ENCODE measurements at places on chromosomes 13 and 19.
A peak's percentile ranks its signal among the peaks of the same experiment; 100 is the strongest.

- no peak for DNase-seq
Measured at GRCh38 chr13:91804724-91805123, 406.3 kb downstream of the GPC5 start.

GRCh38 chr19:38850976-38851621 lies 1.3 kb upstream of the HNRNPL start:
- no peak for DNase-seq

GRCh38 chr13:108855737-108856387 lies 226.5 kb downstream of the MYO16 start:
- no peak for DNase-seq

GRCh38 chr19:32976223-32976805 lies 4.3 kb downstream of the FAAP24 start:
- peak; percentile 70 for DNase-seq

DNA sequence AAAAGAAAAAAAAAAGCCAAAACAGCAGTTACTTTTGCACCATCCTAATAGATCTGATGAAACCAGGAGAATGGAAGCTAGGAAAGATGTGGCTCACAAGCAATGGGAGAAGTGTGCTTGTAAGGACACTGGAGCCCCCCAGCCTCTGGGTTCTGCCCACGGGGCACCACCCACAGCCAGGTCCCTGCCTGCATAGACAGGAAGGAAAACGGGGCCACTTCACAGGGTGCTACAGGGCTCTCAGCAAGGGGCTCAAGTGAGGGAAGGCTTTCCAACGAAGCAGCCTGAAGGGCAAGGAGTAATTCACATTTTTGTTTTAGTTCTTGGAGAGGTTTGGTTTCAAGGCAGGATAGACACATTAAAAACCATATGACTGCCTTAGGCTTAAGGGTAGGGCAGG lies 42.7 kb downstream of the BRD4 start:
- no peak for DNase-seq

DNA sequence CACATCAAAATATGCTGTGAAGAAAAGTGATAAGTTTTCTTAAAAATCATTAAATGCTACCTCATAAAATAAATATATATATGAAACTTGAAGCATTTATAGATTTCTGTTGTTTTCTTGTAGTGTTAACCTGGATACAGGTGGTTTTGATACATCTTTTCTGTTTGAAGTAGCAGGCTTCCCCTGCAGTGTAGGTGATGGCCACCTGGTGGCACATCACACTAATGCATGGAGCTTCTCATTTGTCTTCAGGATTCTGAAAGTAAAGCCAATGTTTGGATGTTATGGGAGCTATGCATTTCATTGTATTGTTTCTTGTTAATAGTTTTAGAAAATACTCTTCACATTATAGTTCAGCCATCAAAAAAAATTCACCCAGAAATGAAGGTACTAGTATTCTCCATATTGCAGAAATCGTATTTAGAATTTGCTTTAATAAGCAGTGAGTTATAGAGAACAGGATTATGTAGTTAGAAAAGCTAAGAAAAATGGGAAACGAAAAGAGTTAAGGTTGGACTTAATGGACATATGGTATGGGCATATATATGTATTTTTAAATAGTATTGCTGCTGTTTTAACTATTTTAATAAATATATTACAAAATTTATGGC lies 18.7 kb downstream of the GPR180 start:
- DNase-seq: peak; percentile 41

GRCh38 chr13:53901593-53901992 lies 873.0 kb downstream of the OLFM4 start:
- DNase-seq: no peak

DNA sequence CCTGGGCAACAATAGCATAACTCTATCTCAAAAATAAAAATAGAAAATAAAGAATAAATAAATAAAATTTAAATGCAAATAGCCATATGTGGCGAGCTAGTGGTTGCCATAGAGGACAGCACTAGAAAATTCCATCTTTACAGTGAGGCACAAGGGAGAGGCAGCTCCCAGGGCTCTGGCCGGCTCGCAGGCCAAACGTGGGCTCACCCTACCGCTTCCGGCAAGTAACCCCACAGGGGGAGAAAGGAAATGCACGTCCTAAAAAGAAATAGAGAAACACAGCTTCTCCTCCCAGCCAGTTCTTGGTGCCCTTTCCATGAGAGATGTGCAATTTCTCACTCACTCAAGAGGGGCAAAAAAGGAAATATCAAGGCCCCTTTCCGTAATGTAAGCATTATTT lies 12.4 kb upstream of the GRWD1 start:
- peak; percentile 31 for DNase-seq

GRCh38 chr19:56333506-56333905 lies 18.9 kb upstream of the ZSCAN5A start:
- DNase-seq: peak; percentile 60

DNA sequence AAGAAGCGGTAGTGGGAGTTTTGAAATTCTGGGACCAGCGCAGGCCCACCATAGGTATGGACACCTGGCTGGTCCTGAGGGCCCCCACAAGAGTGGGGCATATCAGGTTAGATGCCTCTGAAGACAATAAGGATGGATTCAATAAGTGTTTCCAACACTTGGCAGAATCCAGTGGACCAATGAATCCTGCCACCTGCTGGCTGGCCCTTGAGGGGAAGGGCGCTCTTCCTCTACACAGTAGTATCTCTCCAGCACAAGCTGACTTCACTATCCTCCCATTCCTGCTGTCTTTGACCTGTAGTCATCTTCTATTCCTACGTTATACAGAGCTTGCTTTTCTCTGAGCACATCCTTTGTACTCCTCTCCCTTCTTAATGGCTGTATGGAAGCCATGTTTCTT lies 199.7 kb upstream of the TSHZ3 start:
- peak; percentile 14 for DNase-seq

GRCh38 chr13:49315036-49315565 lies 67.4 kb downstream of the CDADC1 start:
- DNase-seq: no peak

- DNase-seq: no peak
Measured at GRCh38 chr13:76813000-76813691, 73.1 kb downstream of the KCTD12 start.

DNA sequence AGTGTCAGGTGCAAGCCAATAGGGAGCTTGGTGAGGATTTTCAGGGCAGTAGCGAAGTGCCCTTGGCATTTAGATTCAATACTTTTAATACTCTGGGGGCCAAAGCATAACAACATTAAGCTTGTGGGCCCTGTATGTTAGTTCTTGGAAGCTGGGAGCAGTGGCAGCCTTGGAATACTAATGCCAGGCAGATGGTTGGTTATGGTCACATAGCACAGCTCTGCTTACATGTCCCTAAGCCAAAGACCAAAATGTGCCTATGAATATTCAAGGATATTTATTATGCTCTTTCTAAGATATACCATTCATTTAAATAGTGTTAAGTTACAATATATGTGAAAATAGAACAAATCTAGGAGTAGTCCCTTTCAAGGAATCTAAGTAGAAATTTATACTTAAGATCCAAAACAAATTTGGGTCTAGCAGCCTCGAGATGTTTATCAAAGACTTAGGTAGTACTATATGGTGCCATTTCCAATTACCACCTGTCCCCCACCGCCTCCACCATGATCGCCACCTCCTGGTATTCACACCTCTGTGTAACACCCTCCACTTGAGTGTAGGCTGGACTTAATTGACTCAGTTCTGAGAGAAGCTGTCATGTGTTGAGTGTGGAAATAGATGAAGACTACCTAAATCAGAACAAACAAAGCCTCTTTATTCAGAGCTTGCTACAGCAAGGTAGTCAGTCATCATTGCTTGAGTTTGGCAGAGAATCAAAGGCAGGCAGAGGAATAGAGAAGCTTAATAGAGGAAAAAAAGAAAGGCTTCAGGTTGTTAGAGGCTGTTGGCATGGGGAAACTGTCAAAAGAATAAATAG lies 261.0 kb downstream of the GPC5 start:
- DNase-seq: no peak

GRCh38 chr19:6773323-6773931 lies 919 bp downstream of the VAV1 start:
- DNase-seq: peak; percentile 79

- no peak for DNase-seq
Measured at GRCh38 chr19:16951529-16951928, 62.7 kb downstream of the F2RL3 start.

GRCh38 chr13:67943116-67943515 lies 713.0 kb upstream of the PCDH9 start:
- no peak for DNase-seq

- no peak for DNase-seq
Measured at GRCh38 chr13:32746474-32746873, 160.2 kb downstream of the PDS5B start.

- DNase-seq: peak; percentile 63
Measured at GRCh38 chr19:41541990-41542584, 33.9 kb upstream of the CEACAM21 start.

- DNase-seq: no peak
Measured at GRCh38 chr13:99296398-99296797, 10.8 kb downstream of the GPR183 start.

- DNase-seq: no peak
Measured at GRCh38 chr13:102556806-102557205, 40.0 kb upstream of the TPP2 start.

GRCh38 chr13:62246581-62246980 lies 830.9 kb upstream of the PCDH20 start:
- DNase-seq: no peak

GRCh38 chr19:6459262-6460098 lies at the start of gene SLC25A23:
Gene SLC25A23 (minus strand): TSS chr19:6459792. CDS start chr19:6459628, 164 bp downstream.
- DNase-seq: peak; percentile 76

- no peak for DNase-seq
Measured at GRCh38 chr13:60351855-60352615, 45.0 kb upstream of the TDRD3 start.
